ENCODE measurements at places on chromosomes 16 and 17.
A peak's percentile ranks its signal among the peaks of the same experiment; 100 is the strongest.

- no peak for DNase-seq
Observed at GRCh38 chr17:51200295-51200694, 34.1 kb downstream of the NME2 start.

- DNase-seq, result no peak
Observed at GRCh38 chr17:48001197-48001596, 30.3 kb downstream of the CDK5RAP3 start.

DNA sequence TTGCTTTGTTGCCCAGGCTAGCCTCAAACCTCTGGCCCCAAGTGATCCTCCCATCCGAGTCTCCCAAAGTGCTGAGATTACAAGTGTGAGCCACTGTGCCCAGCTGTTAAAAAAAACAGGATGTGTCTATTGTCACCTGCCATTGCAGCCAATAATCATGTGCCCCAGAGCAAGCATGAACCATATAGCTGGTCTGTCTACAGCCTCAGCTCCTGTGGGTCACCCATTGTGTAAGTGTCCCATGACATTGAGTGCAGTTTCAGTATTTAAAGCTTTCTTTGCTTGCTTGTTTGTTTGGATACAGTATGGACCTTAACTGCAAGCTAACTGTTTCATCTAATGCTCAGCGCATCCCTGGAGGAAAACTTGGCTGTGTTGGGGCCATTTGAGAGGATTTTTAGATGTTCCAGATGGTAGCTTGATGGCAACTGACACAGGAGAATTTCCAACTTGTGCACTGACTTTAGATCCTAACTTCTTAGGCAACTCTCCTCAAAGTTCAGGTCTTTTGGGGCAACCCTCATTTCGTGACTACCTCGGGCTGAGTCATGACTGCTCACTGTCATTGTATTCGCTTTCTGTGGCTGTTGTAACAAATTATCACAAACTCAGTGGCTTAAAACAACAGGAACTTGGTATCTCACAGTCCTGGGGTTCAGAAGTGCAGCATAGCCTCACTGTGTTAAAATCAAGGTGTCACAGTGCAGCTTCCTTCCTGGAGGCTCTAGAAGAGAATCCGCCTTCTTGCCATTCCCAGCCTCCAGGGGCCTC is 30.3 kb upstream of the ADORA2B start:
- DNase-seq, result peak; percentile 27

DNA sequence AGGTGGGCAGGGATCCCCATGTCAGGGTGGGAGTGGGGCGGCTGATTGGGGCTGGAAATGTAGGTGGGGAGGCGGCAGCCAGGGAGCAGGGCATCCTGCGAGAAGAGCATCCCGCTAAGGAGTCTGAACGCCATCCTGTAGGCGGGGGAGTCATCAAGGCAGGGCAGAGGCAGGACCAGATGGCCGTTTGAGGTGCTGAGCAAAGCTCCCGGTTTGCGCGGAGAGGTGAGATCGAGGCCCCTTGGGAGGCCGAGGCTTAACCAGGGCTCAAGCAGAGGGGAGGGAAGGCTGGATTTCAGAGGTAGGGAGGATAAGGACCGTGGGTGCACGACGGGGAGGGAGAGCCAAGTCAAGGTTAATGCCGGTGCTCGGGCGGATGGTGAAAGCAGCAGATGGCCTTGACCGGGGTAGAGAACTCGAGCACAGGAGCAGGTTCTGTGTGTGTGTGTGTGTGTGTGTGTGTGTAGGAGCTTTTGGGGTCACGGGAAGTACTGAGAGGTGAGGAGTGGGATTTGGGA is 472 bp upstream of the NME2 start:
- no peak for DNase-seq

DNA sequence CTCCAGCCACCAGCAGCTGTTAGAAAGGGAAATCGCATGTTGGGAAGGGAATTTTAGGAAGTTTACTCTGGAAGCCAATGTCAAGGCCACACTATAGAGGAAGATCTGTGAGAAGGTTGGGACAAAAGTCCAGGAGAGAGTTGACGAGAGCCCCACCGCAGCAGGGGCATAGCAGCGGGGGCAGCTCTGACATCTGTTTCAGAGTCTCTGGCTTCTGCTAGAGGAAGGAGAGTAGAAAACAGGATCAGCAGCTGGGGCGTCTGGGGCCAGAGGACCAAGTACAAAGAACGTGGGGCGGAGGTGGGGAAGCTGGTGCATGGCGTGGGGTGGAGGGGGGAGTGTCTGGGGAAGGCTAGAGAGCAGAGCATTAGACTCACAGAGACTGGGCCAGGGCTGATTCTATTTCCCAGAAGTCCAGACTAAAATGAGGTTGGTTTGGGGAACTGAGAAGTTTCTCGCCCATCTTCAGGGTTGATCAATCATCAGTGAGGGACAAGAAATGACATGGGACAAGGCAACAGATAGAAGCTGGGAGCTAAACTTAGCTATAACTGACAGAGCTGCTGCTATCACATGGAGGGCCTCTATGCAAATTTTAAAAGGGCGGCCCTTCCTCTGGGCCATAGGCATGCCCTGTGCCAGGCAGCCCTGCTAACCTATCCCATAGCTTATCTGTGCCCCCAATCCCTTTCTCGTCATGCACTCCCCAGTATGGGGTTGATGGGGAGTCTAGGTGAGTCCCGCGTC is 1.2 kb downstream of the RABEP2 start:
- DNase-seq, result no peak

DNA sequence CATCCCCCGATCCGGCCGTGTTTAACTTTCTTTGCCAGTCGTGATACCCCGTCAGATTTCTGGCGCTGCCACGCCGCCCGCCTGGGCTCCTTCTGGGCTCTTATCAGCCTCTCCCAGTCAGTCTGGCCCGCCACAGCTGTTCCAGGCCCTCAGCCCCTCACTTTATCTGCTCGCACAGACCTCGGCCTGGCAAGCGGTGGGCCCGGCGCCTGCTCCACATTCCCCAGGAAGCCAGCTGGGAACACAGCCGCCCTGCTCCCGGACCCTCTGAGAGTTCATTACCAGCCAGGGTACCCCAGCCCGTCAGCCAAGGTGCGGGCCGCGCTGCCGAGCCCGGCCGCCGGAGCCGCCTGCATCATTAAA is 157.5 kb downstream of the ZNF423 start:
- DNase-seq, result no peak

DNA sequence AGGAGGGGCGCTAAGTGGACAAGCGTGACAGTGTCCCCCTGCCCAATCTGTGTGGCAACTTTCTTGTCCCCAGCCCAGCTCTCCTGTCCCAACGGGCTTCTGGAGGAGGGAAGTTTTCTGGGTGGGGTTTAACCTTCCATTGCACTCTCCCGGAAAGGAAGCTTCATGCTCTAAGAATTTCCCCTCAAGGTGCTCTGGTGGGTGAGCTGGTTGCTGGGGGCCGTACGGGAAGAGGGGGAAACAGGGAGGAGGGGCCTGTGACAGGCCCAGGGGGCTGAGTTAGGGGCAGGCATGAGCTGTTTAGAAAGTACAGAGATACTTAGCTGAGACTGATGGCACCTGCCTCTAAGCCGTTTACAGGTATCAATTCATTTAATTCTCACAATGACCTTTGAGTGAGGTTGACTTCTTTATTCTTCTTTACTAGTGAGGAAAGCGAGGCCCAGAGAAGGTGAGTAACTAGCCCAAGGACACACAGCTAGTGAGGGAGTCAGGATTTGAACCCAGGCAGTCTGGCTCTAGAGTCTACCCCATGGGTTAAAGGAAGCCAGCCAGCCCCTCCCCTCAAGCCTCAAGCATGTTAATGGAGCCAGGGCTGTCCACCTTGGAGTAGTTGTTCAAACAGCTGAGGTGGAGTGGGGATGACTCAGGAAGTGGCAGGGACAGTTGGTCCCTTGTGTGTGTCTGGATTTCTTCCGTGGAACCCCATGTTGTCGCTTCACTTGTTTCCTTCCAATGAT is 18.9 kb downstream of the ADGRG1 start:
- no peak for DNase-seq

- DNase-seq, result no peak
Observed at GRCh38 chr16:84922351-84923120, 88.8 kb downstream of the ZDHHC7 start.

DNA sequence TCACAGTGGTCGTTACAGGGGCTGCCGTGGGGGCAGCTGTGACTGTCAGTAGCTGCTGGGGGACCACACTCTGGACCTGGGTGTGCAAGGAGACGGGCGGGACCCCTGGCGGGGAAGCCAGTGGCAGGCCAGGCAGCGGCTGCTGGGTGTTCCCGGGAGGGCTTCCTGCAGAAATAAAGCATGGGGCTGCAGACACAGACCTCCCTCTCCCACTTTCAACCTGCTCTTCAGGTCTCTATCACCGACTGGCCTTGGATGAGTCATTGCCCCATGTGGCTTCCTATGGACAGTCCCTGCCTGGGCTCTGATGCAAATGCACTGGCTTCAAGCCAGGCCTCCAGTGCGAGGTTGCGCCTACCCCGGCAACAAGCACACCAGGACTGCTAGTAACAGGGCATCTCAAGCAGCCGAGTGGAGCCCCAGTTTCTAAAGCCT is 17.2 kb downstream of the SREBF1 start:
- peak; percentile 86 for DNase-seq

- DNase-seq, result no peak
Observed at GRCh38 chr16:70646260-70647241, at the start of gene IL34. Gene IL34 (plus strand): TSS chr16:70646559. CDS start chr16:70646948, 389 bp downstream.

DNA sequence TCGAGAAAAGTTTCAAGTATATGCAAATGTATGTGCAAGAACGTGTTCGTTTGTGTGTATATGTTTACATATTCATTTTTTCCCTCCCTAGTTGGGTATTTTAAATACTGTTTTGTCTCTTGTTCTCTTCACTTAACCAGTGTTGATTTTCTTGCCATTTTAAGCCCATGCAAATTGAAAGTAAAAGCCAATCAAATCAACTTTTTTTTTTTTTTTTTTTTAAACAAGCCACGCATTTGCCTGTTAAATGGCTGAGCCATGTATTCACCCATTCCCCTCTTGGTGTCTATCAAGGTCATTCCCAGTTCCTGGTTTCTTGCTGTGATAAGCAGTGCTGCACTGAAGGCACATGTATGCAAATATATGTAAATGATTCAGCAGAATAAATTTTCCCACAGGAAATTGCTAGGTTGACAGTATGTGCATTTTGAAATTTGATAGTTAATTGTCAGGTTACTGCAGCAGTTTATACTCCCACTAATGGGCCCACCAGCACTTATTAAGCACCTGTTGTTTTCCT is 12.2 kb downstream of the ABCC1 start:
- DNase-seq, result no peak

DNA sequence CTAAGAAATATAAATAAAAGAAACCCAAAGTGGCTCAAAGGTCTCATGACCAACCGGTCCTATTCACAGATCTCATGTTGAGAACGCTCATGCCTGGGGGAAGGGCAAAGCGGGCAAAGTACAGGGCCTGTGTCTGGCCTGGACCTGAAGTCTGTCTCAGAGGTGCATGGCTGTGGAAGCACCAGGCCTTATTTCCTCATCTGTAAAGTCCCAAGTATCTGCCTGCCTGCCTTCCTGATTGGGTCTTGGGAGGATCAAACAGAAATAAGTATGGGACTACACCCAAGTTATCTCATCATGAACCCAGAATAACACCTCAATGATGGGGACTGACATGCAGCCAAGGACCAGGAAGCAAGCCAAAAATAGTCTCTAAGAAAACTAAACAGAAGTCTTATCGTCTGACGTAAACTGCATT is 14.2 kb downstream of the AXIN2 start:
- no peak for DNase-seq

GRCh38 chr17:57045868-57046704 is 39.0 kb upstream of the AKAP1 start:
- DNase-seq, result peak; percentile 63

DNA sequence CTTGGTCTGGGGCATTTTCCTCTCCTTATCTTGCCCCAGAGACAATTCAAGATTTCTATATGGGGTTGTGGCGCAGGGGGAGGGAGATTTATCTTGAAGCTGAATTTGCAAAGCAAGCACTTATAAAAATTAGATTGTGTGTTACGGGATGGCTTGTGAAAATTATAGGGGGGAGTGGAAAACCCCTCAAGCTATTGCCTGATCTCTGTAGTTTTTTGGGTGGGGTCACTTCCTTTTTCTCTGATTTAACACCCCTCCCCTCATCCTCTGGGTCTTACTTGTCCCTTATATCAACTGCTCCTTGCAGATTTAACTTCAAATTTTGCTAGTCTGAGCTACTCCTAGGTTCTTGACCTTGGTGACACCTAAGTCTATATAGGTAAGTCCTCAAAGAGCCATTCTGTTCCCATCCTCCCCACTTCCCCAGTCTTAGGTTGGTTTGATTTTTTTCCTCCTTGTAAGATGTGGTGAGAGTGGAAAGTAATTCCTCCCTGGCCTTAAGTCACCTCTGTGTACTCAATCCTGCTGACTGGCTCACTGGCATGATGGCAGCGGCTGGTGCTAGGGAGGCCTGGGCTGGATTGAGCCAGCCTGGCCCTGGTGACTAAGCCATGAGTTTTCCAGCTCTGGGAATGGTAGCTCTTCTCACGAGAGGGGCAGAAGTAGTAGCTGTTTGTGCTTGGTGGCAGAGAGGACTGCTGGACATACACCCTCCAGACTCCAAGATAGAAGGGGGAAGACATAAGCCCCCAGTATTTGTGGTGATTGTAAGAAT is 2.3 kb downstream of the ARL4D start:
- DNase-seq, result no peak

DNA sequence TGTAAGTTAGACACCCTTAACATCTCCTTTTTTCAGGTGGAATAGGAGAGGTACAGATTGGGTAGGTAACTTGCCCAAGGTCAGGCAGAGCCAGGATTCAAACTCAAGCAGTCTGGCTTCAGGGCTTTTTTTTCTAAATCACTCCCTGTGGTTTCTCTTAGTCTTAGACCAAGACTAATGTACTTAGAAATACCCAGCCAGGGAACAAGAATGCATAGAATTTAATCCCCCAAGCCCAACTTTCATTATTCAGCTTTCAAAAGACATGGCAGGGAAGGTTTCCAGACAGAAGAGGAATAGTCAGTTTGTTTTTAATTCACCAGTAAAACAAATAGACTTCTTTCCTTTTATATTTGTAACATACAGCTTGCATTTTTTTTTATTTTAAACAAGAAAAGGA is 305.2 kb upstream of the RBFOX1 start:
- DNase-seq, result no peak

GRCh38 chr16:51197953-51198748 is 47.1 kb upstream of the SALL1 start:
- no peak for DNase-seq

DNA sequence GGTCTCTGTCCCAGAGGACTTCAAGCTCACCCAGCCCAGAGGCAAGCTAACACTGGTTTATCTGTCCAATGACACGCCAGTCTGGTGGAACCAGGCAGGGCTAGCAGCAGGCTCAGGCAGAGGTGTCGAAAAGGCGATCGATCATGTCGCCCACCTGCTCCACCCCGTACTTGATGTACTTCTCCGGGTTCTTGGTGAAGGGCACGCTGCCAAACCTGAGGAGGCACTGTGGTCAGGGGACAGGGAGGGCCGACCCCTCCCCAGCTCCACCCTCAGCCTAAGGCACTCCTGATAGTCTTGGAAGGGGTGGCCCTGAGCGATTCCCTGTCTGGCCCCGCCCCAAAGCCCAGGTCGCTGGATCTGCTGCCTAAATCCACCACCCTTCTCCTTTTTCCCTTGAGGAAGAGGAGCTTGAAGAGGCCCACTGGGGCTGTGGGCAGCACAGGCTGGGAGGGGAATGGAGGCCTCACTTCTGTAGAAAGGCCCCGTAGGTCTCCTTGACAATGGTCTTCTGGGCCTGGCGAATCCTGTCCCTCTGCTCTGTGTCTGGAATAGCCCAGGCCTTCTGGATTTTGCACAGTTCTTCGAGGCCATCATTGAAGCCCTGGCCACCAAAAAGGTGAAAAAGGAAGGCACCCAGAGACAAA is 4.7 kb downstream of the ZACN start:
- DNase-seq, result no peak

GRCh38 chr17:50787106-50787505 is 19.8 kb upstream of the ANKRD40CL start:
- DNase-seq, result no peak
